ENCODE measurements at places on chromosomes 12 and 14.

DNA sequence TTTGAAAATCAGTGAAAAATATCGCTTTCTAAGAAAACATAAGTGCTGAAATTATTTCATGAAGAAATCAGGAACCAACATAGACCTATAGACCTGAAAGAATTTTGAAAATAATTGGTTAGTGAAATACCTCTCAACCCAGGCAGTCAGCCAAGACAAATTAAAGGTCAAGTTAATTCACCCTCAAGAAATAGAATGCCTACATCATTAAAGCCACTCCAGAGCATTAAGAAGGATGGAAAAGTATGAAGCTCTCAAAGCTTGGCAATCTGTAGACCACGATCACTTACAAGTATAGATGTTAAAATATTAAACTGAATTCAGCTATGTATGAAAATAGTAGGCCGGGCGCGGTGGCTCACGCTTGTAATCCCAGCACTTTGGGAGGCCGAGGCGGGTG, 48.3 kb downstream of the SFSWAP start:
- DNase-seq = no peak

- DNase-seq = no peak
Observed at GRCh38 chr12:124727264-124727800, 136.3 kb downstream of the SCARB1 start.

GRCh38 chr12:26150736-26151450, 26.1 kb upstream of the BHLHE41 start:
- no peak for DNase-seq

GRCh38 chr12:101018540-101018939, 191.5 kb downstream of the SLC5A8 start:
- DNase-seq = peak; percentile 86

- DNase-seq = no peak
Observed at GRCh38 chr14:104442631-104443390, 136.8 kb upstream of the C14orf180 start.

- DNase-seq = no peak
Observed at GRCh38 chr12:2166696-2167095, 113.9 kb downstream of the CACNA1C start.

DNA sequence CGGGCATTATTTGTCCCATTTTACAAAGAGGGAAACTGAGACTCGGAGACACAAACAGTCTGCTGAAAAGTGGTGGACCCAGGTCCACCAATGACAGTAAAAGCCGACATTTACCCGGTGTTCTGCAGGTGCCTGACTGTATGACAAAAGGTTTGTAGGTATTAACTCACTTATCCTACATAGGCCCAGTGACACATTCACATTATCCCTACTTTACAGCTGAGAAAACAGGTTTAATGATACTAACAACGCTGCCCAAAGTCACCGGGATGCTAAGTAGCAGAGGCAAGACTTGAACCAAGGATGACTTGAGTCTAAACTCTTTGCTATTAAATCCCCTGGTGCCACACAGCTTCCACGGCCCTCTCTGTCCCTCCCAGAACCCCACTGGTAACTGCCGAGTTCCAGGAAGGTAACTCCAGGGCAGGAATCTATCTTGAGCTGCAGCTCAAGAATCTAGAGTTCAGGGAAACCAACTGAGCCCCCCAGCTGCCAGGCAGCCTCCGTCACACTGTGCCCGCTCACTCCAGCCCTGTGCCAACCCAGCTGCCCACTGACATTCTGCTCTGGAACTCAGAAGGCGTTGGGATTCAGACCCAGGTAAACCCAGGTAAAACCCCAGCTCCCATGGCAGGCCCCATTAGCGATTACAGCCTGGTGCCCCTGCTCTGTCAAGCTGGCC, 33.7 kb downstream of the SYNE3 start:
- no peak for DNase-seq

DNA sequence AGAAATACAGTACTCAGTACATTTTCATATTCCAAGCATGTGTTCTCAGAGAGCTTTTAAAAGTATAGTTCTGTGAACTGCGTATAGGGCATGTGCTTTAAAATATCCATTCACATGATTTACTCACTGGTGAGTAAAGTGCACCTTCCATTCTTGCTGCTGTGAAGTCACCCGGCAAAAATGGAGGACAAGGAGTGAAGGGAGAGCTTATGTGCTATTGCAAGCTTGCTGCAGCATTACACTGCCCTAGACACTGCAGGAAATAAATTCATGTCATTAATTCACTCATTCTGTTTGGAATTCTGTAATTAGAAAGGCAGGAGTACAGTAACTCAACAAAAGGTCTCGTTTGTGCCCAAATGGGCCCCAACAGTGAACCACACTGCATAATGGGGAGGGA, 347.8 kb downstream of the PRKD1 start:
- no peak for DNase-seq

- DNase-seq = peak; percentile 69
Observed at GRCh38 chr12:52207895-52208294, 16.1 kb upstream of the KRT80 start.

GRCh38 chr12:130775953-130776856, 60.1 kb upstream of the RIMBP2 start:
- DNase-seq = no peak

DNA sequence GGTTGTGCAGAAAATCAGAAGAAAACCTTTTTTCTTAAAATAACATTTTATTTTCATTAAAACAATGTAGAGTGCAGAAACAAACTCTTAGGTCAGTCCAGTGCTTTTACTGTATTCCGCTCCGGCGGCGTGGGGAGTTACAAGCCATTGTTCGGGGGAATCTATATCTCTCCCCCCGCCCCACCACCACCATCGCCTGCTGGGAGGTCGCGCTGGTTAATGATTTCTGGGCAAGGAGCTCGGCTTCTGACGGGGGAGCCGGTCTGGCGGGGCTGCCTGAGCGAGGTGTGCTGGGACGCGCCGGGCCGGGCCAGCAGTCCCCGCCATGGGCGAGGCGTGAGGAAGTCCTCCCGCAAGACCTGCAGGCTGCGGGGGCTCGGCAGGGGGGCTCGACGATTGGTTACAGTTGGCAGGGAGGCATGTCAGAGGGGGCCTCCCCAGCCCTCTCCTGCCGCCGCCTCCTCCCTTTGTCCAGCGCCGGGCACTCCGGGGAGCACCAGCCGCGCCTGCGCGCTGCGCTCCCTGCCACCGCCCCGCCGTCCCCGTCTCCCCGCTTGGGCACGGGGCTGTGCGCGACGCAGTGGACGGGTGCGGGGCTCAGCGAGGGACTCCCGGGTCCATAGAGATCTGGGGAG, 1.0 kb upstream of the DUSP6 start:
- DNase-seq = peak; percentile 74

- no peak for DNase-seq
Observed at GRCh38 chr14:56147449-56147848, 29.2 kb downstream of the PELI2 start.

GRCh38 chr12:75748136-75748535, 236.7 kb upstream of the KRR1 start:
- no peak for DNase-seq

- no peak for DNase-seq
Observed at GRCh38 chr12:115402443-115403180, 718.6 kb upstream of the TBX3 start.

GRCh38 chr14:70416725-70417349, at the start of gene SYNJ2BP:
Gene SYNJ2BP, minus strand, starts transcription at chr14:70417090. Its CDS starts 127 bp downstream, at chr14:70416963.
- DNase-seq = peak; percentile 89

DNA sequence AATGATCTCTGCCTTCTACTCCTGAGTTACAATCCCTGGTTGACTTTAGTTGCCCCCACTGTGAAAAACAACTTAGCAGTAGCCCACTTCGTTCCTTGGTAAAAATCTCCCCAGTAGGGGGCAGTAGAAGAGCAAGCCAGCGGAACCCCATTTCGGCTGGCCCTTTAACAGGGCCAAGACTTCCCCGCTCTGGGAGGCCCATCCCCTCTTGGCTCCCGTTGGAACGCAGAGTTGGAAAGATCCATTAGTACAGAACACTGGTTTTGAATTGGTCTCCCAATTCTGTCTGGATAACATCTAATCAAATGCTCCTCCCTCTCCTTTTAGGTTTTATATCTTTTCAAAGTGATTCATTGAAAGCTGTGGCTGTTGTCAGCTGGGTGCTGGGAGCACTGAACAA, 1133.3 kb downstream of the BCL11B start:
- DNase-seq = no peak

GRCh38 chr14:71478542-71478941, 453.7 kb upstream of the RGS6 start:
- no peak for DNase-seq

DNA sequence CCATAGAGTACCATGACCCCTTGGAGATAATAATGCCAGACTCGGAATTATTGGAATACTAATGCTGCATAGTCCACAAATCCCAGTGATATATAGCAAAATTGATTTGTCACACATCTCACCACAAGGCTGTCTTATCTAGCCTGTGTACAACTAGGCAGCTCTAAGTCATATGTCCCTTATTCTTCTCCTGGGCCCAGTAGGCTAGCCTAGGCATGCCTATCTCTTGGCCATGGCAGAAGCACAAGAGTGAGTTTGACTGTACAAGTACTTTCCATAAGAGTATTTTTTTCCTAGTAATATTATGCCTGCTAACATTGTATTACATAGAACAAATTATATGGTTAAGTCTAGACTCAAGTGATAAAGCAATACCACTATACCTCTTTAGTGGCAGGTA, 1122.1 kb upstream of the SEL1L start:
- no peak for DNase-seq

DNA sequence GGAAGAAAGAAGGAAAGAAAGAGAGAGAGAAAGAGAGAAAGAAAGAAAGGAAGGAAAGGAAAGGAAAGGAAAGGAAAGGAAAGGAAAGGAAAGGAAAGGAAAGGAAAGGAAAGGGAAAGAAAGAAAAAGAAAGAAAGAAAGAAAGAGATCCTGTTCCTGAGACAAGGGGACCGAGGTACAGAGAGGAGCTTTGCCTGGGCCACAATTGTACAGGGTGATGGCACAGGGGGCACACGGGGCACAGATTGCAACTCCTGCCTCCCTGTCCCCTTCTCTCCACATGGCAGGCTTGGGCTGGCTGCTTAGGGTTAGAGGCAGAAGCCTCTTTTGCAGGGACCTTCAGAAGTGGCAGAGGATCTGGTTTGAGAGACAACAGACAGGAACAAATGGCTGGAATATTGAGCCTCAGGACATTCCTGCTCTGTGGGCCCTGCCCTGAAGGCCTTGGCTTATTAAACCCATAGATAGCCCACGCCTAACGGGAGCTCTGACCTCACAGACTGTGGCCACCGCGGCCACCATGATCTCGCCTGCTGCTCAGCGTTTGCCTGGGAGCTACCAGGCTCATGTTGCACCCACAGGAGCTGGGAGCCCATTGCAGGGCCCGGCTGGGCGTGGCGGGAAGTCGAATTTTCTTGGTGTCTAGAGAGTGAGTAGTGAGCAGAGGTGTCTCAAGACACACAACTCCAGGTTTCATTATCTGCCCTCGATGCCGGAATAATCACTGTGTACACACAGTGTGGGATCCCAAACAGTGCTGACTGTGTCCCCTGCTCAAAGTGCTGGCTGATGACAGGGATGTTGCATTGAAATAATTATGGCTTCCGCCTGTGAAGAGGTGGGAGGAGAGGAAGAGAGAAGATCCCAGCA, 147.9 kb upstream of the NCOR2 start:
- no peak for DNase-seq

DNA sequence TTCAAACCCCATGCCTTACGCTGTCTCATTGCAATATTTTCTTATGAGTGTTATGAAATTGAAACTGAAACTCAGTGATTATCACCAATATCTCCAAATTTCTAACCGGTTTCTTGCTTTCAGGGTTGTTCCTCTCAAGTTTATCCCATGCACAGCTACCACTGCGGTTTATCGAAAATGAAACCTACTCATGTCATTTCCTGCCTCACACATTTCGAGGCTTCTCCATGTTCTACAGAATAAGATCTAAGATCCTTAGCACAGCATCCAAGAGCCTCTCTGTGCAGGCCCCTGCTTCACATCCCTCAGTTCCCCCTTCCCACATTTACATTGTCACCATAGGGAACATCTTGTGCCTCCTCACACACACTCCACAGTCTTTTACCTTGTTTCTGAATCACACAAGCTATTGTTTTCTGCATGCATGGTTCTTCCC, 45.5 kb upstream of the FAR2 start:
- DNase-seq = no peak

DNA sequence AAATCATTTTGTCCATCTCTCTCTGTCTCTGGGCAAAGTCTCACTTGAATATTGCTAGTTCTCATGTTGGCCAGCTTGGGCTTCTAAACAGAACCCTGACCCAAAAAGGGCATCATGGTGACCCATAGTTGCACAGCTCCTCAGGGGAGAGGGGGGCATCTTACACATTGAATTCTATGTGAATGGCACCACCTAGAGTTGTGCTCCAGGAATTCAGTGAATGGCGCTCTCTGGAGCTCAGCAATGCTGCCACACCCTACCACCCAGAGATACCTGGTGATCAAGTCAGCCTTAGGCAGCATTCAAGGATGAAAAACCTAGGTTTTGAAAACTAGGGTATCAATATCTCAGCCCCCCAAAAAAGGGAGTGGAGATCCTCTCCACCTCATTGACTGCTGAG, 50.6 kb downstream of the SMUG1 start:
- no peak for DNase-seq

DNA sequence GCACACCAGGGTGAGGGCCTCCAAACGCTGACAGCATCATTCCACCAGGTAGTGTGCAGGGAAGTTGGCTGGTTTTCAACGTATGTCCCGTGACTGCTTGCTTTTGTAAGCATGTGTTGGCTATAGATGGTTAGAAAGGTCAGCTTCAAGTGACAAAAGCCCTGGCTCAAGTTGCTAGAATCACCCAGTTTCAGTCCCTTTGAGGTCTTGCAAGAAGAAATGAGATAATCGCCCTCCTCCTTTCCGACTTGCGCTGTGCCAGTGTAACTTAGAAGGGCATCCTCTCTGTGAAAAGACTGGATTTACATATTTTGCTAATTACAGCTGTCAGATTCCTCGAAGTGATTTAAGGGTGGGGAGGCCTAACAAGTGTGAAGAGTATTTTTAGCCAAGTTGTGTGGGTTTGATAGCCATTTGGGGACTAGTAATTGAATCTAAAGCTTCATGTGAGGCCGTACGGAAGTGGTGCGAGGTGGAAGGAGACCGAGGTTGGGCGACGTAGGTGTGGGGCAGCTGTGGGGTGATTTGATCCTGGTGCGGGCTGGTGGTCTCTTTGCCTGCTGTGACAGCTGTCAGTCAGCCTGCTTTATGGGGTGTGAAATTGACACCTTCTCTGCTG, 94.7 kb downstream of the CHST11 start:
- no peak for DNase-seq

DNA sequence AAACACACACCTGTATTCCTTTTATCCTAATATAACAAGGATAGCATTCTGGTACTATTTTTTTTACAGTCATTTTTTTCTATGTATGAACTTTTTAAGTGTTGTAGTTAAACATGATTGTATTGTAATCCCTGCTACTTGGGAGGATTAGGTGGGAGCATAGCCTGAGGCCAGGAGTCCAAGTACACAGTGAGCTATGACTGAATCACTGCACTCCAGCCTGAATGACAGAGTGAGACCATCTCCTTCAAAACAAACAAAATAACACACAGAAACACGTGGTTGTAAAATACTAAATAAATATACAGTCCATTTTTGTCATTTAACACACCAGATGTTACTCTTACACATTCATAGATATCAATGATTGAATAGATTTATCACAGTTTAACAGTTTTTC, 56.9 kb downstream of the MAP4K5 start:
- no peak for DNase-seq

- DNase-seq = no peak
Observed at GRCh38 chr12:109875572-109876131, 4.7 kb downstream of the GLTP start.

GRCh38 chr12:98819821-98820404, 174.8 kb downstream of the APAF1 start:
- no peak for DNase-seq

Data from RWPE2 (cell line).